ENCODE measurements at places on chromosomes 16 and 17. TPM values are rescaled to one million over a fixed set of nuclear protein-coding genes. Genes with fewer than 3 reads are reported as not detected.

The MYCBPAP gene
- 2.6 TPM for total RNA-seq

The PRCD gene
- 11.2 TPM for total RNA-seq

The MYH2 gene
- not detected for total RNA-seq

The SLC6A4 gene
- total RNA-seq = under 0.01 TPM

The CDK5R1 gene
- total RNA-seq = 0.32 TPM

The ALG1 gene
- 30.1 TPM for total RNA-seq

The ACSM2A gene
- total RNA-seq = not detected

The ZNF205 gene
- 12.1 TPM for total RNA-seq

The USP43 gene
- 0.09 TPM for total RNA-seq

The SLC38A8 gene
- total RNA-seq = not detected
